ENCODE measurements at places on chromosomes 13 and 19.

GRCh38 chr13:51849145-51850101 is 4.4 kb upstream of the TMEM272 start:
- peak; percentile 56 for DNase-seq

- no peak for DNase-seq
These were observed 33.5 kb upstream of the IRS2 start for GRCh38 chr13:109819874-109820273.

- DNase-seq = no peak
These were observed 53.4 kb downstream of the LATS2 start for GRCh38 chr13:21008026-21008425.

GRCh38 chr13:109275852-109276251 is 510.5 kb downstream of the IRS2 start:
- DNase-seq = no peak

DNA sequence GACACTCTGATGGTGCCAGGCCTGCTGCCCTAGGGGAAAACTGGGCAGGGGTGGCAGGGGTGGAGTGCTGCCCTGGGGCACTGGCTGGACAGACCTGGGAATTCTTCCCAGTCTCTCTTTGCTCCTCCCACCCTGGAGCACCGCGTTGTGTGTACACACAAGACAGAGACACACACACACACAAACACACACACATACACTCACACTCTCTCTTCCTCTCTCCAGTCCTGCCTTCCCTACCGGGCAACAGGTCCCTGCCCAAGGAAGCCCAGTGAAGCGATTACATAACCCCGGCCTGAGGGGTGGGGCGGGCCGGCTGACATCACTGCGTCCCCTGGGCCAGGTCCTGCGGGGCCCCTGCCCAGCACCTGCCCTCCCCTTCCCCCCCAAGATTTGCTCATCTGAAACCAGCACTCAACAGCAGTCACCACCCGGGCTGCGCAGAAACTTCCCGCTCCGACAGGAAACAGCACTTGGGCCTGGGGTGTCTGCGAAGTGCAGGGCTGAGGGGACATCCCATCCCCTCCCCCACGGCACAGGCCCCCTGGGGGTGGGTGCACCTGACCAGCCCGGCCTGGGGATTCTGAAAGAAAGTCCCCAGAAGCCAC is 1.2 kb downstream of the MKNK2 start:
- peak; percentile 66 for DNase-seq

GRCh38 chr13:65932587-65933239 is 1297.4 kb downstream of the PCDH9 start:
- DNase-seq = peak; percentile 83

- no peak for DNase-seq
These were observed 12.5 kb downstream of the CAPN12 start for GRCh38 chr19:38731654-38732301.

DNA sequence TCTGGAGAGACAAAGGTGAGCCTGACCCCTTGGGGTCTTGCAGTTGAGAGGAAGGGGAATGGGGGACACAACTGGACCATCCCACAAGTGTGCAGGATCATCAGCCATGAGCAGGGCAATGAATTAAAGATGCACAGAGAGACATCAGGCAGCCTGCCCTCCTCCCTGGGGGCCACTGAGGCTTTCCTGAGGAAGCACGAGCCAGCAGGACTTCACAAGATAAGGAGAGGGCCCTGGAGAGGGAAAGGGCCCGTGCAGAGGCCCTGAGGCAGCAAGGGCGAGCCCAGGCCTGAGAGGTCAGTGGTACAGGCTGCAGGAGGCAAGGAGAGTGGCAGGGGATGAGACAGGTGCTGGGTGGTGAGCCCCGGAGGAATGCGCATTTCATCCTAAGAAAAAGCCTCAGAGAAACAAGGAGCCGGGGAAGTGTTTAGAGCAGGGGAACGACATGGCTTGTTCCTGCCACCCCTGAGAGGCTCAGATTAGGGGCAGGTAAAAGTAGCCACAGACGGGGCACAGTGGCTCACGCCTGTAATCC is 9.0 kb upstream of the PRKD2 start:
- DNase-seq = no peak

GRCh38 chr19:37009871-37010270 is 68.4 kb upstream of the ZNF420 start:
- no peak for DNase-seq

DNA sequence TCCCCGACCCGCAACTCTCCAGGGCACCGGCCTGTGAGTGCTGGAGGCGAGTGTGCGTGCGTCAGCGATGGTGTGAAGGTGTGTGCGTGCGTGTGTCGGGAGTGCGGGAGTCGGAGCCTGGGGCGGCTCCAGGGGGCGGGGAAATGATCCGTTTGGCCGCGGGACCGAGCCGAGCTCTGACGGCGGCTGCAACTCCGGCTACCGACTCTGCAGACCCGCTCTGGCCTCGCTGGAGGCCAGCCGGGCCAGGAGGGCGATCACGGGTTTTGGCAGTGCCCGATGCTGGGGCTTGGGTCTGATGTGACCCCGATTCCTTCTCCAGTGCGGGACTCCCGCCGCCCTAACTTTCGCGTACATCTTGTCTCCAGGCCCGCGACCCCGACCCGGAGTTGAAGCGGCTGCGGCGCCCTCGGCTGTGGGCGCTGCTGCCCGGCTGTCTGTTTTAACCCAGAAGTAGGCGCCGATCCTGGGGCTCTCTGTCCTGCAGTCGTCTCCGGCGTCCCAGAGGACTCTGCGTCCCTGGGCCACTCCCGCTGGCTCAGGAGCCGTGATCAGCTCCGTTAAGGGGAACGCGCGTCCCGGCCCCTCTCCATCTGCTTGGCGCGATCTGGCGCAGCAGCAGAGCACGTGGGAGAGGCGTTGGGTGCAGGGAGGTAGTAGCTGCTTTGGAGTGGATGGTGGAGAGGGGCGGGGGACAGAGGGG is 1.2 kb downstream of the CHST8 start:
- DNase-seq = no peak

- DNase-seq = no peak
These were observed 10.6 kb upstream of the LRRC25 start for GRCh38 chr19:18408053-18408476.

- DNase-seq = no peak
These were observed 257.3 kb upstream of the MAB21L1 start for GRCh38 chr13:35733827-35734226.

DNA sequence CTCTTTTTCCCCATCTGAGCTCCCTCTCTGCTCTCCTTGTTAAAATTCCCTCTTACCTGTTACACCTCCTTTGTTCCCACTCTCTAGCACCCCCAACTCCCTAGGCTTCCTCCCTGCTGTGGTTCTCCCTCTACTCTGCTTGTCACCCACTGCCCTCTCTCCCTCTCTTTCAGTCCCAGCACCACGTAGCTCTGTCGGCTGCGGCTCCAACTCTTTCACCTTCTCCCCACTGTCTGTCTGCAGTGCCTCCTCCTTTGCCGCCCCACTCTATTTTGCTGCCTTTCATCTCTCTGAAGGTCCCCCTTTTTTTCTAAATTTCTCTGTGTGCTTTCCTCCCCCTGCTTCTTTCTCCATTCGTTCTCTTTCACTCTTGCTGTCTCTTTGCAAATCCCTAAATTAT is 1.1 kb downstream of the ZNF836 start:
- DNase-seq = peak; percentile 11

DNA sequence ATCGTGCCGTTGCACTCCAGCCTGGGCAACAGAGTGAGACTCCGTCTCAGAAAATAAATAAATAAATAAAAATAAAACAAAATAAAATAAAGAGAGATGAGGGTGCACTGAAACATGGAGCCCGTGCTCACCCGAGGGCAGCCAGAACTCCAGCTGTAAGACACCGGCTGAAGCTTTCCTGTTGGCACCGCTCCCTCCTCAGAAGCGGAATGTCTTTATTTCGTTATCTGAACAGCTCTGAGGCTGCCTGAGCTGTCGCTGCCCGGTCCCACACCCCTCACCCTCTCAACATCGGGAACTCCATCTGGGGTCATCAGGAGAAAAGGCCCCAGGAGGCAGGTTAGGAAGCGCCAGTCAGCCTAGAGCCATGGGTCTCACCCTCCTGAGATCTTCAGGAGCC is 24.4 kb downstream of the ZNF787 start:
- no peak for DNase-seq

GRCh38 chr19:51460164-51460992 is 2.1 kb upstream of the SIGLEC8 start:
- DNase-seq = no peak

DNA sequence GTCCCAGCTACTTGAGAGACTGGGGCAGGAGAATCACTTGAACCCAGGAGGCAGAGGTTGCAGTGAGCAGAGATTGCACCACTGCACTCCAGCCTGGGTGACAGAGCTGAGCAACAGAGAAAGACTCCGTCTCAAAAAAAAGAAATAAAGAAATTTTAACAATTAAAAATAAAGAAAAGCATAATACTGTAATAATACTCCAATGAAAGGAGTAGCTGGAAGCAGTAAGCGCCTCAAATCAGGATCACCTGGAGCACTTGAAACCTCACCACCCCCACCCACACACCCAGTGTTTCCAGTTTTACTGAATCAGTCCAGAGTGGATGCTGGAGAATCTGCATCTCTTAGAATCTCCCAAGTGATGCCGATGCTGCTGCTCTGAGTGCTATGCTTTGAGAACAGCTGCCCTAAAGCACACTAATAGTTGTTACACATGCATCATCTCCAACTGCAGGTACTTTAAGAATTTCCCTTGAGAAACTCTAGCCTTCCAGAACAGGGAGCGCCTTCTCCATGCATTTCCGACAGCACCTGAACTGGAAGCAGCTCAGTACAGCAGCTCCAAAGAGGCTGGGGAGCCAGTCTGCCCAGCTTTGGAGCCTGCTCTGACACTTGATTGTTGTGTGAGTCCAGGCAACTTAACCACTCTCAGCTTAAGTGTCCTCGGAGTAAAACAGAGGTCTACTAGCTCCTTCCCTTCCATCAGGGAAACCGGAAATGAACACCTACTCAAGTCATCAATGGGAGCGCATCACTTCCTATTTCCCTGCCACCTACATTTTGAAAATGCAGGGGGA is 2.9 kb downstream of the ABCC4 start:
- DNase-seq = no peak

DNA sequence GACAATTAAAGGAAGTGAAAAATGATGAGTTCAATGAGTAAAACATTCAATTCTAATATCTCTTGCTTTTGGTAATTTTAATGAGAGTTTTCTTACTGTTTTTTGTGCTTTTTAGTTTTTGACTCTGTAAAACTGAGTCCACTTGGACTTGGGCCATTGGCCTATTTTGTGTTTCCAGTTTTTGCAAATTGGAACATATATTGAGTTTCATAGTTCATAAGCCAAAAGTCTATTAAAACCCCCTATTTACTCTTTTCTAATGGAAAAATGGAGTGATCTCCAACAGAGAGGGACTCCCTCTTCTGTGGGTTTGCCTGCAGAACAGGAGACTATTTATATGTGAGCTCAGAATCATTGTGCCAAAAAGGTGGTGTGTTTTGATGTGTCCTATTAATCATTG is 219.7 kb upstream of the SPRY2 start:
- DNase-seq = no peak

Data from EH (cell line).